Caco-2 (cell line): ENCODE measurements at places on chromosomes 1 and 21. TPM values are rescaled to one million over a fixed set of nuclear protein-coding genes. Genes with fewer than 3 reads are reported as not detected.

KCNT2 gene
- not detected in 2 replicates for total RNA-seq

DNA sequence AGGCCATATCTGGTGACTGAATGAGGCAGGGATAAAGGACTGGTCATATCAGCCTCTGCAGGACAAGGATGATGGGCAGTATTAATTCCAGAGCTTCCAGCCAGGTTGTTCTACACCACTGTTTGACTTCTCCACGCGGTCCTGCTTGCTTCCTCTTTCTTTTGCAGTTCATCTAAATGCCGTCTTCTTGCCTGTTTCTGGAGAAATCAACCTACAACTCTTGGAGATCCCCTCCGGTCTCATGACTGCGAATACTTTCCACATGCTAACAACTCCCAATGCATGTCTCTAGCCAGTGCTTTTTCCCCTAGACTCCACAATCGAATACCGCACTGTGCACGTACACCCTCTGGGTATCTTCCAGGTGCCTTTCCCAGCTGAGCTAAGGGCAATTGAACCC is 14.1 kb upstream of the TIAM1 start:
- no peak for DNase-seq

CD53 gene
- not detected in 2 replicates for total RNA-seq

- no peak for DNase-seq
Measured at GRCh38 chr1:75338616-75339483, 204.7 kb downstream of the LHX8 start.

DNA sequence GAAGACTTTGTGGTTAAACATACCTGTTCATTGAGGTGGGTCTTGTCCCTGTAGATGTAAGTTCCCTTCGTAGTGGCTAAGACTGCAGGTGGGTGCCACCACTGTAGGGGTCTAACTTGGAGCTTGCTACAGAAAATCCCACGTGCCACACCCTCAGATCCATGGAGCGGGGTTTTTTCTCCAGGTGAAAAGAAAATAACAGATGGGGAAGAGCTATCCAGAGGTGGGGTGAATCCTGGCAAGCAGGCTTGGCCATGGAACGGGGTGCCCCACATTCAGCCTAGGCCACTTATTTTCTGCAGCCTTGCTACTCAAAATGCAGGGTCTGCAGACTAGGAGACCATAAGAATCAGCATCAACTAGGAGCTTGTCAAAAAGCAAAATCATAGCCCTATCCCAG is 24.0 kb downstream of the EXOC8 start:
- DNase-seq: no peak

GRCh38 chr1:17168091-17168876 is 36.6 kb upstream of the PADI1 start:
- DNase-seq: no peak

- DNase-seq: no peak
Measured at GRCh38 chr1:173867141-173867752, 542 bp downstream of the GAS5 start.

- DNase-seq: no peak
Measured at GRCh38 chr1:100539836-100540536, 2.0 kb downstream of the GPR88 start.

CTTNBP2NL gene
- total RNA-seq: 11.3 and 15.0 TPM in 2 replicates

SPRR2B gene
- not detected in 2 replicates for total RNA-seq

GRCh38 chr1:234907208-234907939 is 221.3 kb downstream of the TOMM20 start:
- DNase-seq: no peak

LHX4 gene
- 0.16 and 0.19 TPM in 2 replicates for total RNA-seq

- no peak for DNase-seq
Measured at GRCh38 chr1:35660581-35661473, 19.5 kb upstream of the PSMB2 start.

- no peak for DNase-seq
Measured at GRCh38 chr21:42319376-42319775, 4.2 kb upstream of the TFF3 start.

GRCh38 chr1:51535006-51535592 is 16.0 kb upstream of the EPS15 start:
- peak; percentile 42 for DNase-seq

DNA sequence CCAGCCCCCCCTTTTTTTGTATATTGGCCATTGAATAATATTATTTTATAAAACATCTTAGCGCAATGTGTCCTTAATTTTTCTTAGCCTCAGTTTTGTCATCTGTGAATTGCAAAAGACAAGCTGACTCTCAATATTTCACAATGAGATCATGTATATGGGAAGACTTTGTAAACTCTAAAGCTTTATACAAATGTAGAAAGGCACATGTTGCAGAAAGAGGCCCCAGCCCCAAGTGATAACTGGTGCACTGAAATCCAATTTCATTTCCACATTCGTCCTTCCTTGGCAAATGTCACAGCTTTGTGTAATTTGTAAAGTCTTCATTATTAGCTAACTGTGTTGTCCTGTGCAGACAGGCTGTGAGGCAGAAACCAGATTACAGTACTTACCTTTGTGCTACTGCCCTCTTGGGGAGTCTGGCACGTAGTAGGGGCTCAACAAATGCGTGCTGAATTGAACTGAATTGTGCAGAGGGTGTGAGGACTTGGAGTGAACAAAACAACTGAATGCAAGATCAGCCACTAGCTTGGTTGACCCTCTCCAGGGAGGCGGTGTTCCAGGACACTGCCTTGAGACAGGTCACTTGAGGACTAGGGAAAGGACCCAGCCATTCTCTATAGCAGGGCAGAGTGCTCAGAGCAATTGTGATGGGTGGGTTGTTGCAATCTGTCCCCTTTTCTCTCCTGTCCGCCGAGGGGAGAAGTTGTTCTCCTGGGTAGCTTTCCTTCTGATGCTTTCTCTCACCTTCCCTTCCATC is 74.6 kb downstream of the LMO4 start:
- DNase-seq: no peak

WLS gene
- total RNA-seq: 70.6 and 72.3 TPM in 2 replicates

DNA sequence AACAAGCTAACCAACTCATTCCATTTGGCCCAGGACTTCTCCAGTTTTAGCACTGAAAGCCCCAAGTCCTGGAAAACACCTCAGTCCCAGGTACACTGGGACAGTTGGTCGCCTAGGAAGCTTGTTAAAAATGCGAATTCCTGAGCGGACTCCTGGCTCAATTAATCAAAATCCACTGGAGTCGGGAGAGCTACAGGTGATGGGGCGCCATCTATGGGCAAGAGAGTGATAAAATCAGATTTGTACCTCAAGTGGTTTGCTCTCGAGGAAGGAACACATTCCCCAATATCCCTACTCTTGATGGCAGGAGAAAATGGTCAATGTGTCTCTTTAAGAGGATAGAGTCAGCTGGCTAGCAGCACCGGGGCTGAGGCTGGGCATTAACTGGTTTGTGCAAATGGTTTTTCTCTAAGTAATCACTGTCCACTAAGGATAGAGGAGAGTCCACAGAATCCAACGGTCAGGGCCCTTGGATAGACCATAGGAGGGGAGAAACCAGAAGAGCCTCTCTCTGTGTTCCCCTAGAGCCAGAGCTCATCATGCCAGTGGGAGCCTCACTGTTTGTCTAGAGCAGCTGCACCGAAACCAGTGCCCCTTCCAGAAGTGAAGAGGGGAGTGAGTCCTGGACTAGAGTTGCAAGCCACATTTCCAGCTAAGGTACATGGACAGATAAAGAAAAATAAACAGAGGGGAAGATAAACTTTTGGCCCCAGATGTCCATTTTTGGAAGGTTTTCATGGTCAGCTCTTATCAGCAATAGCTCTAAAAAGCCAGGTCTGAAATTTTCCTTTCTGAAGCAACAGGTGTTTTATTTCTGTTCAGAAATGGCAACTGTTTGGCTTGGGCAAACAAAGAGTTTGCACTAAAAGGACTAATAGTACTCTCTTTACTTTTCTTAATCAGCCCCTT is 148.5 kb downstream of the TENT5C start:
- DNase-seq: peak; percentile 65

DNA sequence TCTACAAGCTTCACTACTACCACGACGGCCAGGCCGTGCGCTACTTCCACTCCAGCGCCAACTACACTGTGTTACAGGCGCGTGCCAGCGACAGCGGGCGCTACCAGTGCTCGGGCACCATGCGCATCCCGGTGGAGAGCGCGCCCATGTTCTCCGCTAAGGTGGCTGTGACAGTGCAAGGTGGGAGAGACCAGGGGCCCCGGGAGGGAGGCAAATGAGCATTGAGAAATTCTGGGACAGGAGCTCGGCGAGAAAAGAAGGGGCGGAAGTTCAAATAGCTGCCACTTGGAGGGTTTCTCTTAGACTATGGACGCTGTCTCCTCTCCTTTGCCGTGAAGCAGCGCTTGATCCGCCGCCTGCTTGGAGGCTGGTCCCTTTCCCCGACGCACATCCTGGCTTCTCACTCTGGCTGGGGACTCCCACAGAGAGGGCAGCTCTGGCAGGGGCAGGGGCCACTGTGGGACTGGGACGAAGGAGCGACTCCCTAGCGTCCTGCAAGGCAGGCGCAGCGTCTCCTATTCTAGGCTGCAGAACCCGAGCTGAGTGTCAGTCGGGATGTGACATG is 4.6 kb downstream of the FCRLB start:
- peak; percentile 49 for DNase-seq

GRCh38 chr1:2414297-2414958 is 2.1 kb upstream of the PEX10 start:
- DNase-seq: peak; percentile 75

GRCh38 chr21:18549214-18549905 is 145.8 kb upstream of the TMPRSS15 start:
- DNase-seq: no peak

- DNase-seq: peak; percentile 35
Measured at GRCh38 chr1:25771221-25772114, 28.5 kb upstream of the SELENON start.

- DNase-seq: no peak
Measured at GRCh38 chr1:70168283-70168682, 37.1 kb downstream of the LRRC40 start.

- no peak for DNase-seq
Measured at GRCh38 chr1:230152999-230153398, 86.0 kb downstream of the GALNT2 start.

SYPL2 gene
- 0.32 and 0.45 TPM in 2 replicates for total RNA-seq

- no peak for DNase-seq
Measured at GRCh38 chr1:89721351-89721750, 88.4 kb downstream of the LRRC8C start.

DNA sequence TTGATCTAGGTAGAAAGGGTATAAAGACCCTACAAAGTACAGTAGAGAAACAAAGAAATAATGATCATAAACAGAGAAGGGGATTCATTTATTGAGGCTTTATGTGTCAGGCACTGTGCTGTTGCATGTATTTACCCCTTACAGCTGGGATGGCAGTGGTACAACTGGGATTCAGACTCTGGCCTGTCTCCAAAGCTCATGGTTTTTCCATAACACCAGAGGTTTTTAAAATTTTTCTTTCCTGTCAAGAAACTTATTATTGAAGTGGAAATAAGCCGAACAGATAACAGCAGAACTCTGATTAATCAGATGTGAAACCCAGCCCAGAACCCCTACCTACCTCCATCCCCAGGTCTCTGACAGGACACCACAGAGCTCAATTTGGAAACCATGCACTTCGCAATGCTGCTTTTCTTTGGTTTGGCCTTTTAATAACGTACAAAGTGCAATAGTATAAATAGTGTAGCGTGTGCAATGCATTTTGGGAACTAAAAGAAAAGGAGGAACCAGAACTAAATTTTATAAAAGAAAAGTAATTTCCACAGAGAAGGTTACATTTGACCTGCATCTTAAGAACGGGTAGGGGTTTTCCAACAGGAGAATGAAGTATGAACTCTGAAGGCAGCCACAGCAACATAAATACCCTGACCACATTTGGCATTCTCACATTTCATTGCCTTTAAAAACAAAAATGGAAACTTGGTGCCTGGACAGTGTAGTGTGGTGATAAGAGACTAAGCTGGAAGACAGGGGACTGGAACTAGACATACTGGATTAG is 92.0 kb upstream of the S1PR1 start:
- DNase-seq: no peak

GRCh38 chr1:1899266-1899966 is 8.5 kb upstream of the GNB1 start:
- DNase-seq: no peak

OR2G6 gene
- total RNA-seq: not detected in 2 replicates

GRCh38 chr1:7485086-7485780 is 285.9 kb upstream of the VAMP3 start:
- no peak for DNase-seq

TCEA3 gene
- total RNA-seq: 14.6 and 15.8 TPM in 2 replicates

KRTAP10-11 gene
- total RNA-seq: not detected in 2 replicates

LAMTOR5 gene
- 104 and 106 TPM in 2 replicates for total RNA-seq

DNA sequence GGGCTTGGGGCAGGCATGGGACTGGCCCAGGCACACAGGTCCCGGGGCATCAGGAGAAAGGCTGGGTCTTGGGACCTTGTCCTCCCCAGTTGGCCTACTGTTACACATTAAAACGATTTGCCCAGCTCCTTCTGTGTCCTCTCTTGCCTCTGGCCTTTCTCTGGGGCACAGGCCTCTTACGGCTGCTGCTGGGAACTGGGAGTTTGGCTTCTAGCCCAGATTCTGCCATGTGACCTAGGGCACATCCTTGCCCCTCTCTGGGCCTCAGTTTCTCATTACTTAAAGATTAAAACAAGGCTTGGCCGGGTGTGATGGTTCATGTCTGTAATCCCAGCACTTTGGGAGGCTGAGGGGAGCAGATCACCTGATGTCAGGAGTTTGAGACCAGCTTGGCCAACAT is 14.0 kb downstream of the KDF1 start:
- DNase-seq: no peak

- DNase-seq: no peak
Measured at GRCh38 chr1:248814351-248814750, 11.4 kb downstream of the SH3BP5L start.

C1orf87 gene
- not detected in 2 replicates for total RNA-seq
